Muscle of leg (tissue), 16 donors: ENCODE measurements at places on chromosomes 12 and 14. TPM values are rescaled to one million over a fixed set of nuclear protein-coding genes. Genes with fewer than 3 reads are reported as not detected.

DNA sequence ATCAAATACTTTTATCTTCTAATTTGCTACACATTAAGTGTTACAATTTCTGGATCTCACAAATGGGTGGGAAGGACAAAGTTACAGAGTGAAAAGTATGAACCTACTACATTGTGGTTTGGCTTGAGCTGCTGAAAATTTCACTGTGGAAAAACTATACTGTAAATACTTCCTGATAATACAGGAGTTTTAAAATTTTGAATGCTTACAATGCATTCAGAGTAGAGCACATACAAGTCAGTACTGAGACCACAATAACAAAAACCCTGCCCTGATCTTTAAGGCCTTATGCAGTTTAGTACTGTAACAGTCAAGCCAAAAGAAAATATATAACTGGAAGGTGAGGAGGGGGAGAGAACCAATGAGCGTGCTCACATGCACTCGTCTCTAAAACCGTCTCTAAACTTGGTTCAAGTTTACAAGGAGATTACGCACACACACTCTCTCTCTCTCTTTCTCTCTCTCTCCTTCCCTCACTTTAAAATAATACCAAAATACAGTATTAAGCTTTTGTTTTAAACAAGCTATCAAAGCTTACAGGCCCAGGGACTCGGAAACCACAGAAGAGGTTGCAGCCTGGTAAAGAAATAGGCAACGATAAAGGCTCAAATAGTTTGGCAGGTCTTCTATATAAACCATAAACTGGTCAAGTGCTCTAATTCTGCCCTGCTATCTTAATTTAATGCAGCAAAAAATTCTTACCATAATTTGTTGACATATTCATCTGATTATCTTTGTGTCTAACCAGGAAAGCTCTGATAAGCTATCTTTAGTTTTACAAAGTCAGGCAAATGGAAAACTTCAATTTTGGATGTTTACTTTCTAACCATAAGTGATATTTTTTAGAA, 58.0 kb downstream of the ATF7 start:
- no peak for DNase-seq
- peaks cover 6% of the 10 kb centered on the region for H3K36me3 ChIP-seq
- H3K4me1 ChIP-seq: peaks cover 10% of the 10 kb centered on the region
- no peak overlapping the region for H3K4me3 ChIP-seq

GRCh38 chr14:28690029-28690692, 76.4 kb upstream of the FOXG1 start:
- no peaks in the 10 kb centered on the region for H3K36me3 ChIP-seq
- H3K27ac ChIP-seq: no peak overlapping the region
- H3K4me3 ChIP-seq: no peak overlapping the region

DNA sequence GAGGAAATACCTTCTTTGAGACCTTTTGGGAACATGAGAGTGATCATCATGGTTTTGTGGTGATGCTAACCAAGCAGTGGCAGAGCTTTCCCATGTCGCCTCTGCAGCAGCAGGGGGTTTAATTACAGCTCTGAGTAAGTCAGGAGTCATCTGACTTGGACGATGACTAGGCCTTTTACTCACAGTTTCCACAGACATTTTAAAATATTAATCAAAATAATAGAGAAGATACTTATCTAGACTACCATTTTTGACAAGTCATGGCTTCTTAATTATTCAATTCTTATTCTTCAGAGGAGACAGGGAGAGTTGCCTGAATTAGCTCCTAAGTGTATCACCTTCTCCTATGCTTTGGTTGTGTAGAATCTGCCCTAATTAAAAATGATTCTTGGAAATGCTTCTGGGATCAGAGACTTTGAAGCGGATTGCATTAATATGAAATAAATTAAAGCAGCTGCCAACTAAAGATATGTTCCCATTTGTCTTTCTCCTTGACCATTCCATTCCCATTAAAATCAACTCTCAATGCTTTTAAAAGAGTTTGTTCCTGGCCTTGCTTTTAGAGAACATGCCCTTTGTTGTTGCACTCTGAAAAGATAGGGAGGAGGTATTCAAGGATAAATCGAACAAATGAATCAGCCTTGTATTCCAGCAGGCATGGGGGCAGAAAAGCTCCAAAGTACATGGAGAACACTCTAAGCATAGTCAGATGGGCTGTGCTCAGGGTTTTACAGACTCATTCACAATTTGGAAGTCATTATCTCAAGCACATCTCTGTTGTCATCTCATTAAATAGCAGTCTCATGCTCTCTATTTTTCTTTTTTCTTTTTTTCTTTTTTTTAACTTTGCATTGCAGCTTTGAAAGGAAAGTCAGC, 7.7 kb upstream of the IFNG-AS1 start:
- no peaks in the 10 kb centered on the region for H3K27me3 ChIP-seq
- DNase-seq: no peak
- H3K4me3 ChIP-seq: no peak overlapping the region
- no peak overlapping the region for H3K27ac ChIP-seq

DNA sequence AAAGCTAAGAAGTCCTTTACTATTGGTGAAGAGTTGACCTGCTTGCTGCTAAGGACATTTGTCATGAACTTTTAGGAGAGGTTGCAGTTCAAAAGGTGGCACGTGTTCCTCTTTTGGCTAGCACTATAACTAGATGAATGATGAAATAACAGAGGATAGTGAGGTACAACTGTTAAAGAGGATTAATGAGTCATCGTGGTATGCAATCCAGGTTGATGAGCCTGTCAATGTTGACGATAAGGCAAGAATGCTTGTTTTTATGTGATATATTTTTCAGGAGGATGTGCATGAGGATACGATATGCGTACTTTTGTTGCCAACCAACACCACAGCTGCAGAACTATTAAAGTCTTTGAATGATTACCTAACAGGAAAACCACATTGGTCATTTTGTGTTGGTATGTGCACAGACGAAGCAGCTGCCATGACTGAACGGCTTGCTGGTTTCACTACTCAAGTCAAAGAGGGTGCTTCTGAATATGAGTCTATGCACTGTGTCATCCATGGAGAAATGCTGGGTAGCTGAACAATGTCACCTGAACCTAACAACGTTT, 10.6 kb downstream of the CEP128 start:
- no peak overlapping the region for H3K4me3 ChIP-seq
- H3K27me3 ChIP-seq: no peaks in the 10 kb centered on the region
- peaks cover 6% of the 10 kb centered on the region for H3K4me1 ChIP-seq
- no peak for DNase-seq
- no peak overlapping the region for H3K27ac ChIP-seq
- no peaks in the 10 kb centered on the region for H3K36me3 ChIP-seq

DNA sequence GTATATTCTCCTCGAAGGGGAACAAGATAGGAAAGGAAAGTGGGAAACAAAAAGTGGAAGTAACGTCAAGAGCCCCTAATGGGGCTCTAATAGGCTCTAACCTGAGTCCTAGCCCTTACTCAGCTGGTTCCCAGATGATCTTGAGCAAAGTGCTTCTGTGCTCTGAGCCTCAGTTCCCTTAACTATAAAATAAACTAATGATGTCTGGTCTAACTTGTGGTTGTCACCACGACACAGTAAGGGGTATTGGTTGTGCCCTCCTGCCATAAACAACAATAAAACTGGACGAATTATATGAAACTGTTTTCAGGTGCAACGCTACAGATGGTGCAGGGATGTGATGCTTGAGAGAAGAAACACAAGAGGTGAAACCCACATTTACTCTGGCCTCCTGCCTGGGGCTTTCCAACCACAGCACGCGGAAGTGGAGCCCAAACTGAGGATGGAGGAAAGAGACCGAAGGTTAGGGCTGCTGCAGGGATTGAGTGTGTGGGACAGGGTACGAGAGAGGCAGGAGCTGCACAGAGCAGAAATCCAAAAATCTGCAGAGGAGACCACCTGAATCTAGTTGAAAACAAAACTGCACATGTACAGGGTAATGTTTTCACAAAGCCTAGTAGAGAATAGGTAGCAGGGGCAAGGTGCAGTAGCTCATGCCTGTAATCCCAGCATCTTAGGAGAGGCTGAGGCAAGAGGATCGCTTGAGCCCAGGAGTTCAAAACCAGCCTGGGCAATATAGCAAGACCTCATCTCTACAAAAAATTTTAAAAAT, 45.6 kb upstream of the BCL2L14 start:
- no peaks in the 10 kb centered on the region for H3K27me3 ChIP-seq
- no peak overlapping the region for H3K27ac ChIP-seq
- no peaks in the 10 kb centered on the region for H3K4me1 ChIP-seq
- no peak for DNase-seq
- no peaks in the 10 kb centered on the region for H3K36me3 ChIP-seq
- no peak overlapping the region for H3K4me3 ChIP-seq

GRCh38 chr14:85764822-85765221, 234.9 kb downstream of the FLRT2 start:
- no peak overlapping the region for H3K27ac ChIP-seq
- no peak overlapping the region for H3K4me3 ChIP-seq
- no peaks in the 10 kb centered on the region for H3K36me3 ChIP-seq
- DNase-seq: peak; percentile 70

DNA sequence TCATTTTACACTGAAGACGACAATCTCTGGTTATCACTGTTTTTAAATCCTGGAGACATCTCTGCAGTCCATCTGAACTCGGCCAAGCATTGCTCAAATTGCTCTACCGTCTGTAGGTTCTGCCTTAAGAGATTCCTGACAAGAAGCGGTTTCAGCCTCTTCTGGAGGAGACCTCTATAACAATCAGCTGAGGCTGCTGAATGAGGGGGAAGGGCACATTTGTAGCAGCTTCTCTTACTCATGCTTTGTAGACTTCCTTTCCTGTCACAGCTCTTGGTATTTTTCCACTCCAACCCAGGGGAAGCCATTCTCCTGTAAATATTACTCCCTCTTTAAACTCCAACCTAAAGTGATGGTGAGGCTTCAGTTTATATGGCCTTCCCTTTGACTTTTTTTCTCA, 3.0 kb downstream of the ARG2 start:
- no peaks in the 10 kb centered on the region for H3K36me3 ChIP-seq
- peak overlapping the region; percentile 39 for H3K27ac ChIP-seq

DNA sequence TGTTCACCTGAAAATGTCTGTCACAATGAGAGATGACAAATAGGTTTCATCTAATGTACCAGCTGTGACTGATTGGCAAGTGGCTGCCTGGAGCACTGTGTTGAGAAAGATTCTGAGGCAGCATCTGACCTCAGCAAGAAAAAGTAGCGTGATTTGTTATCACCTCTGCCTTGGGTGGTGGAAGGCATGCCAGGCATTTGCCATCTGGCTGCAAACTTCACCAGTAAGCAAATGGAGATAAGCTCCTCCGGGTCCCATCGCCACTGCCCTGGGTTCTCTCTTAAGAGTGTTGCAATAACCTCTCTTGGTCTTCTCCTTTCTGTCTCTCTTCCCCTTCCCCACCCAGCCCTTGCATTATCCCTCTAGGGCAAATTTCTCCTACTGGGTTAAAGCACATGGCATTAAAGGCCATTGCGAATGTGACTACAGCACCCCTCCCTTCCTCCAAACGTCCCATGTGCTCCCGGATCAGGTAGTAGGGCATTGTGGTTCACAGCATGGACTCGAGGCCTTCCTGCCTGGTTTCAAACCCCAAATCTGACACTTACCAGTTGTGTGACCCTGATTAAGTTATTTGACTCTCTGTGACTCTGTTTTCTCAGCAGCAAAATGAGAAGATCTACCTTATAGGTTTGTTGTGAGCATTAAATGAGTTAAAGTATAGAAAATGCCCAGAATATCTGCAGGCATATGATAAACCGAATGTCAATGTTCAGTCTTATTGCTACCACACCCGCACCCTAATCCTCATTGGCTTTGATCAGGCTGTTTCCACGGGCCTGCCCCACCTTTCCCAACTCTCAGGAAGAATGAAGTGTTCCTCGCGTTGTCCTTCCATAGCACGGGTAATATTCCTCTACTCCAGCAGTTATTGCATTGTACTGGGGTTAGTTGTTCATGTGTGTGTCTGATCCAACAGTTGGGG, 8.2 kb upstream of the LGALS3 start:
- peaks cover 22% of the 10 kb centered on the region for H3K4me1 ChIP-seq
- no peak for DNase-seq
- H3K4me3 ChIP-seq: no peak overlapping the region
- no peak overlapping the region for H3K27ac ChIP-seq
- H3K27me3 ChIP-seq: no peaks in the 10 kb centered on the region

DNA sequence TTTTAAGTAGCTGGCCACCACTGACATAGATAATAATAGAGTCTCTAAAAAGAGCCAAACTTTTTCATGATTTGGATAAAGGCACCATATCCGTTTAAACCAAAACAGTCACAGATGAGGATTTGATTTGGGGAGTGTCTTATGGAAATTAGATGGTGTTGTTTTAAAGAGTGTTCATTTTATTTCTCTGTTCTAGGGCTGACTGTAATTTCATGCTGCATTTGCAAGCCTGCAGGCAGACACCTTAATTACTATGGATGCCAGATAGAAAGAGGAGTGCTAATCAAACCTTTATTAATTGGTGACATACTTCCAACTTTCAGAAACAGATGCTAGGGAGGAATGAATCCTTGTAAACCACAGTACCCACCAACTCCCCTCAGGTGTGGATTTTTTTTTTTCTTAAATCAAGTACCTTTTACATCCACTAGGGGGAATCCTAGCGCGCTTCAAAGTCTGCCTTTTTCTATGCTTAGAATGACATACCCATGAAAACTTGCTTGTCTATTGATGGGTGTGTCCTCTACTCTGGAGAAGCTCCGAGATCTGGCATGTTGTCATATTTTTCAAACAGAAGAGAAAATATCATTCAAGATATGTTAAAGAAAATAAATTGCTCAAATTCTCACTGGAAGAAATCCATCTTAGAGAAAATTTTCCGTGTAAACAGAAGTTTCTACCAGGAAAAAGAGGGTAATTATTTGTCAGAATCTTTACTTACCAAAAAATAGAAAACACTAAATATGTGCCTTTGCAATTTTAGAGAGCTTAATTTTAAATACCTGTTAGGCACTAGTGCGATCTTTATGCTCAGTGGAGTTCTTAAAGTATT, 14.2 kb upstream of the PLXNC1 start:
- H3K27ac ChIP-seq: no peak overlapping the region
- H3K4me3 ChIP-seq: no peak overlapping the region
- no peaks in the 10 kb centered on the region for H3K36me3 ChIP-seq
- no peaks in the 10 kb centered on the region for H3K4me1 ChIP-seq
- DNase-seq: peak; percentile 74
- H3K27me3 ChIP-seq: no peaks in the 10 kb centered on the region

GRCh38 chr12:77089686-77090220, 24.4 kb upstream of the E2F7 start:
- H3K36me3 ChIP-seq: no peaks in the 10 kb centered on the region
- DNase-seq: no peak
- no peak overlapping the region for H3K27ac ChIP-seq
- H3K27me3 ChIP-seq: no peaks in the 10 kb centered on the region
- no peak overlapping the region for H3K4me3 ChIP-seq

Gene SMCO2
- not detected for total RNA-seq

Gene CCDC197
- 0.04 TPM for total RNA-seq

Gene TMEM179
- total RNA-seq: 0.49 TPM

Gene AQP2
- not detected for total RNA-seq

Gene MDM2
- 61.8 TPM for total RNA-seq
